NCI-H82 (cell line): ENCODE measurements at places on chromosomes 16 and 17.

DNA sequence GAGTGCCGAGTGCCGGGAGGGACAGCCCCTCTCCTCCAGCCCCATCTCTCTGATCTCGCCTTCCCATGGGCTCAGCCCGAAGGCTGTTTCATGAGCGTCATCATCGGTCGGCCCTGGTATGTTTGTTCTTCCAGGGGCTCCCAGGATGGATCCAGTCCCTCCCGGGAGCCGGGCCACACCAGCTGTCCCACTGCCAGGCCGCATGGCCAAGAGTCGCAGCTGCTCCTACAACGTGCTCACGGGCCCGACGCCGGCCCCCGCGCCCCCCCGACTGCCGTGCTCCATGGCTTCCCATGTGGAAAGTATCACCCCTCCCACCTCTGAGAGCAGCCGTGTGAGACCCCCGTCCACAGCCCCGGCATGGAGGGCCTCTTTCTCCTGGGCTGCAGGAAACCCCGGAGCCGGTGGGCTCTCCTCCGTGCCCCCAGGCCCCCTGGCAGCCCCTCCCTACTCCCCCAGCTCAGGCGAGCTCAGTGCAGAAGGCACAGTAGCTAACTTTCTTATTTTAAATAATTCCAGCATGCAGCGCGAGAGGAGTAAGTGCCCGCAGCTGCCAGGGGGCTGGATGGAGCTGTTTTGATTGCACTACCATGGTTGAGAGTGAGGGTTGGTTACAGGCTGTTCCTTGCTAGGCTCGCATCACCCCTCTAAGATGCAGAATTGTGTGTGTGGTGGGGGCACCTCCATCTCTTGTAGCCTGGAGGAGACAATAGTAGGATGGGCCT is 26.6 kb upstream of the GSE1 start:
- DNase-seq = peak; percentile 82

GRCh38 chr17:81803728-81804558 is at the start of gene GCGR:
GCGR (plus strand) TSS chr17:81804150; CDS start chr17:81809019, 4,869 bp downstream.
- DNase-seq = no peak

GRCh38 chr16:86609115-86609514 is 30.8 kb downstream of the FOXL1 start:
- no peak for DNase-seq

DNA sequence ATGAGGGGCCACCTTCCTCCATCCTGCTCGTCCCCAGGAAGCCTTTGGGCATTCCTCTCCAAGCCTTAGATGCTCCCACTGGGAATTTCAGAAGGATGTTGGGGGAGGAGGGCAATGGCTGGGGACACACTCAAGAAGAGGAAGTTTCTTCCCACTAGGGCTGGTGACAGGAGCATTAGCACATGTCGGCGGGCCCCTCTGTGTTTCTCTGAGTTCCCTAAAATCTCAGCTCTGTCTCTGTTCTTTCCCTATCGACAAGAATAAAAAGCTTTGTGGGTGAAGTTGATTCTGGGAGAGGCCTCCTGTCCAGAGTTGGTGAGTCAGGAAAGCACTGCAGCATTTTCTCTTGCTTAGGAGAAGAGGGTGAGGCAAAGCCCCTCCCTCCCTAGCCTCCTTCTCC is 19.7 kb upstream of the C17orf107 start:
- no peak for DNase-seq

DNA sequence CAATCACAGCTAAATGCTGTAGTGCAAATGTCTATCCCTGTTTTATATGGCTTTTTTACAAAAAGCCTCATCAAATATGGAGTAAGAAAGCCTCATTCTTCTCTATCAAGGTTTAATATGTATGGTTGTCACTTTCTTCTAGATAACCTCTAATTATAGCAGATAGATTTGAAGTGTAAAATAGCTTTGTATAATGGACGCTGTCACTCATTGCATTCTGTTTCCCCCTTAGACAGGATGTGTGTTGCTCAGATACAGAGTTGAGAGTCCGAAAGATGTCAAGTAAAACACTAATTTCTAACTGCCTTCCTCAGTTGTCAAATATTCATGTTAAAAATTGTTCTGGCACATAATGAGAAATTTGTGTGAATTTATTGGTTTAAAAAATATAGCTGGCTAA is 88.0 kb downstream of the NLK start:
- DNase-seq = no peak

GRCh38 chr16:84712801-84713775 is 13.3 kb downstream of the USP10 start:
- DNase-seq = no peak

DNA sequence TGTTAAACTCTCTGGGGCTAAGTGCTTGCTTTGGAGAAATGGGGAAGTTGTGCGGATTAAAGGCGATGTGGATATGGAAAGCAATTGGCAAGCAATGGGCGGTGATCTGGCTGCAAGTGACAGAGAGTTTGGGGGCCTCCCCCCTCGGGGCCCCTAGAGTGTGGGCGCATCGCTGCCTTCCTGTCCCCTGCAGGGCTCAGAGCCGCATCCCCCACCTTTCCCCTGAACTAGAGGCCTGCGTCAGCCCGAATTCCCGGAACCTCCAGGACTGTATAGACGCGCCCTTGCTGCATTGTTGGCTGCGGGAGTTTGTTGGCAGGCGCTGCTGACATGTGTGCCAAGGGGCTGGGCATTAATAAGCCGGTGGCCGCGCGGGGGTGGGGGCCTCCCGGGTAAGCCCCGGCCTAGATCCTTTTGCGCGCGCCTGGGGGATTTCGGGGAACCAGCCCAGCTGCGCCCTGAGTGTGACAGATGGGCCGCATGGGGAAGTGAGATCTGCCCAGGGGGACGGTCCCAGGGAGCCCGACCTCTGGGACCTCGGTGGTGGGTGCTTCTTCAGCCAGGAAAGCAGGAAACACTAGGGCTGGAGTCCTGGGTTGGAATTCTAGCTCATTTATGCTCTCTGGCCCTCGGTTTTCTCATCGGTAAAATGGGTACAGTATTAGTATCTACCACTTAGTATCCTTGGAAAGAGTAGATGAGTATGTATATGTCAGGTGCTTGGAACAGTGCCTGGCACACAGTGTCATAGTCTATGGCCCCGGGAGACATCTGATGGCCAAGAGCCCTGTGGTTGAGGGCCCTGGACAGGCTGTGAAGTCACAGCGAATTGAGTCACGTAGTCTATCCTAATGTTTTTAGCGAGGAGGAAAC is 1.0 kb downstream of the EEF2K start:
- peak; percentile 83 for DNase-seq

GRCh38 chr17:28993645-28994426 is 12.0 kb downstream of the SEZ6 start:
- DNase-seq = no peak

- no peak for DNase-seq
Observed at GRCh38 chr16:88343271-88343791, 39.4 kb upstream of the ZNF469 start.

- DNase-seq = no peak
Observed at GRCh38 chr17:57626520-57627210, 118.4 kb downstream of the CCDC182 start.

DNA sequence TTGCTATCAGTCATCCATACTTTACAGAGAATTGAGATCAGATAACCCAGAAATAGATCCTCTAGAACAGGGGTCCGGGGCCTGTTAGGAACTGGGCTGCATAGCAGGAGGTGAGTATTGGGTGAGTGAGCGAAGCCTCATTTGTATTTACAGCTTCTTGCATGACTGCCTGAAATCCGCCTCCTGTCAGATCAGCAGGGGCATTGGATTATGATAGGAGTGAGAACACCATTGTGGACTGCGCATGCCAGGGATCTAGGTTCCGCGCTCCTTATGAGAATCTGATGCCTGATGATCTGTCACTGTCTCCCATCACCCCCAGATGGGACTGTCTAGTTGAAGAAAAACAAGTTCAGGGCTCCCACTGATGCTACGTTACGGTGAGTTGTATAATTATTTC is 13.0 kb upstream of the SCIMP start:
- peak; percentile 88 for DNase-seq

GRCh38 chr16:20056436-20056835 is 17.3 kb downstream of the GPR139 start:
- no peak for DNase-seq

GRCh38 chr16:55640701-55641327 is 15.0 kb upstream of the SLC6A2 start:
- no peak for DNase-seq

DNA sequence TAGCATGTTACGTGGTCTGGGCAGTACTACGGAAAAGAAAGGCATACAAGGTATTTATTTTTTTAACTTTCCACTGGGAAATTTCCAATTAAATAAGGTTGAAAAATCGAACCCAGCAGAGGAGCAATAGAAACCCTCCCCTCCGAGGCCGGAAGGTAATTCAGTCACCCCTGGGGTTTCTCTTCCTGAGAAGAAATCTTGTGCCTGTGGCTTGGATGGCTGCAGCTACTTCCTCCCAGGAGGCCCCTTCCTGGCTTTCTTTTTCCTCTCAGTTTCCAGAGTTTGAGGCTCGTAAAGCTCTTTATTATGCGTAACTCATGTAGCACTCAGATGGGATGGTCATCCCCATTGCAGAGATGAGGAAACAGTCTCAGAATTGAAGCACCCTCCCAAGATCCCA is 140.3 kb downstream of the ASIC2 start:
- DNase-seq = no peak

- DNase-seq = no peak
Observed at GRCh38 chr17:49727380-49727779, 19.6 kb upstream of the SLC35B1 start.

DNA sequence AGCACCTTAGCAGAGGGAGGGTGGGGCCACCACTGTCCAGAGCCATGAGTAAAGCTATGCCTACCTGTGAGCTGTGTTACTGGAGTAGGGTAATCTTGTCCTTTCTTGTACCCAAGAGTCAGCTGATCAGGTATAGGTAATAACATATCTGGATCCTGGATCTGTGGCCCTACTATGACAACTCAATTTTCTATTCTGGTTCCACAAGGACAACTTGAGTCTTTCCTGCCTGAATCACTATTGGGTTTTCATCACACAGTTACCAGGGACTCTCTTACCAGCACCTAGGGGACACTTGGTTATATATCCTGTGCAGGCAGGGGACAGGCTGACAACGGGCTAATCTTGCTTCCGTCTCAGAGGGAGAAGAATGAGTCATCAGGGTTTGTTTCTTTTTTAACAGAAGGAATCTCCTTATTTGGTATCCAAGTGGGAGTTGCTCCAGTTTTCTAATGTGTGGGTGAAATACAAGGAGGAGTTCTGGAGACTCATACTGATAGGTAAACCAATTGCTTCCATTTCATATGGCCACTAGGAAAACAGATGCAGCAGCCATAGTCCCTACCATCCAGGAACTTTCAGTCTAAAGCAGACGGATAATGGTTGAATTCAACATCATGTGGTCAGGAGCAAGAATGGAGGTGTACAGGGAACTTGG is 6.8 kb downstream of the ZNF267 start:
- DNase-seq = no peak

GRCh38 chr17:14201988-14202380 is 34.7 kb downstream of the CDRT15 start:
- no peak for DNase-seq

DNA sequence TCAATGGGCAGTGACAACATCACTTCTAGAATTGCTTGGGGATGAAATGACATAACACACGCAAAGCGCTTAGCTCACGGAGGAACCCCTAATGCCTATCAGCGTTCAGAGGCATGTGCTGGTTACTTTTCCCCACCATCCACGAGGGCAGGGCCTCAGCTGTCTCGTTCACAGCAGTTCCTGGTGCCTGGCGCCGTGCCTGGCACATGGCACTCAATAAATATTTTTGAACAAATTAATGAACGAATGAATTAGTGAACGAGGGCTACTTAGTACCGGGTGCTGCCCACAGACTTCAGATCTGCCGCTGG is 14.1 kb upstream of the CIBAR2 start:
- no peak for DNase-seq

DNA sequence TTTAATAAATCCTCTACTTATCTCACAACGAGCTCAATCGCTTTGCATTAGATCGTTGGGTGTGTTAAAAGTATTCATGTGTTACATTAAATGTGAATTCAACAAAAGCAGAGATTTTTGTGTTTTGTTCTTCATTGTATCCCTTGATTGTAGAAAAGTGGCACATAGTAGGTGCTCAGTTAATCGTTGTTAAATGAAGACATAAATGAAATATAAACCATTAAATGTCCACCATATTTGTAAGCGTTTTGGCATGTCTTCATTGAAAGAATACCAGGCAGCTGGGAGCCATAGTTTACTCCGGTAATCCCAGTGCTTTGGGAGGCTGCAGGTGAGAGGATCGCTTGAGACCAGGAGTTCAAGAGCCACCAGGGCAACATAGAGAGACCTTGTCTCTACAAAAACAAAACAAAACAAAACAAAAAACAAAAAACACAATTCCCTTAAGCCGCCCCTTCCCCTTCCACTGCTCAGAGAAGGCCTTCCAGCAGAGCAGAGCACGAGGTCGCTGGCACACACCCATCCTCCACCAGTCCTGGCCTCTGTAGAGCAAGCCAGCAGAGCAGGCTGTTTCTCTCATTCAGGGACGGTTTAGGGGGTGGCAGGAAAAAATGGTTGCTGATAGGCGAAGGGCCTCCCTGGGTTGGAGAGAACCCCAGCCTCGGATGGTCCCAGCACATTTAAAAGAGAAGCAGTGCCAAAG is 673 bp upstream of the CHD9 start:
- DNase-seq = peak; percentile 58

- DNase-seq = no peak
Observed at GRCh38 chr17:48037036-48037837, at the start of gene COPZ2. COPZ2 (minus strand) TSS chr17:48037797; CDS start chr17:48037777, 20 bp downstream.

DNA sequence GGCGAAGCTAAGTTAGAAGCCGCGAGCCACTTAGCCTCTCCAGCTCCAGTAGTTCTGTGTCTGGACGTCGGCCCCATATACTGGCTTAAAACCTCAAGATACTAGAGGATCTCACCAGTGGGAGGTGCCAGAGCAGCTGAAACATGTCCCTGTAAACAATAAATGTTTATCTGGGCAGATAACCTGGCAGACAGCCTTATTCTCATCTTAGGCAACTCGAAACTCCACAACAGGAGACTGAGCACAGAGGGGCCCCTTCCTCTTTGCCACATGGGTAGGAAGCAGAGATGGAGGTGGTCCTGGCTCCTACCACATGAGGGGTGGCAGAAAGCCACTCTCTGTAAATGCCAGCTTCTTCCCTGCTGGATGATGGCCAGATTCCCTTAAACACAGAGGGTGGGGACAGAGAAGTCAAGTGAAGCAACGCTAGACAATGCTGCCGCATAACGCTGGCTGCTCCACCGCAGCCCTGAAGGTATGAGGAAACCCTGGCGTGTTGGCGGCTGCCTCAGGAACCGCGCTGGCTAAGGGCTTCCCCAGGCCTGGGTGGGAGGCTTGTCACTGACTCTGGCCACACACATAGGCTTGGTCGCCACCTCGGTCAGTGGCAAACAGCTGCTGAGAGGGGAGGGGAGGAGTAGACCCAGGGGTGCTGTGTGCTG is 67.9 kb downstream of the HIC1 start:
- no peak for DNase-seq
